CD8-positive, alpha-beta memory T cell (primary cell): ENCODE measurements at places on chromosomes 12 and 14. TPM values are rescaled to one million over a fixed set of nuclear protein-coding genes. Genes with fewer than 3 reads are reported as not detected.

Gene TDRD9
- total RNA-seq = 0.44 TPM

Gene CYP46A1
- 0.07 TPM for total RNA-seq

Gene CLEC4C
- not detected for total RNA-seq

Gene IFI27L1
- 18.4 TPM for total RNA-seq

Gene ZDHHC22
- total RNA-seq = not detected

Gene CLEC2B
- 13.7 TPM for total RNA-seq

Gene GALC
- 12.4 TPM for total RNA-seq

Gene RHOJ
- not detected for total RNA-seq

Gene OASL
- 4.3 TPM for total RNA-seq

Gene OR4E1
- not detected for total RNA-seq
